Lower lobe of right lung (tissue), 2 donors: ENCODE measurements at places on chromosomes 6 and 20. TPM values are rescaled to one million over a fixed set of nuclear protein-coding genes. Genes with fewer than 3 reads are reported as not detected.

Gene GJA10
- not detected for total RNA-seq

Gene TDP2
- total RNA-seq = 43.6 TPM

Gene FAM217B
- total RNA-seq = 26.8 TPM

Gene CFB
- total RNA-seq = 85.6 TPM

Gene BYSL
- total RNA-seq = 8.9 TPM

Gene TUBB1
- 6.5 TPM for total RNA-seq

Gene BFSP1
- total RNA-seq = 2.4 TPM

Gene EYA2
- 3.5 TPM for total RNA-seq

Gene DZANK1
- 3.4 TPM for total RNA-seq

Gene TPX2
- 1.9 TPM for total RNA-seq

Gene TTK
- 1.7 TPM for total RNA-seq

Gene TAAR5
- not detected for total RNA-seq

Gene LTA
- not detected for total RNA-seq

GRCh38 chr20:35598899-35599775, 16.5 kb upstream of the SPAG4 start:
- no peak overlapping the region for H3K4me3 ChIP-seq
- no peak overlapping the region for H3K27ac ChIP-seq
- H3K36me3 ChIP-seq = no peaks in the 10 kb centered on the region
- H3K4me1 ChIP-seq = peaks cover 20% of the 10 kb centered on the region

- no peaks in the 10 kb centered on the region for H3K27me3 ChIP-seq
- no peaks in the 10 kb centered on the region for H3K36me3 ChIP-seq
- H3K27ac ChIP-seq = no peak overlapping the region
- DNase-seq = no peak
These were observed 1358.6 kb upstream of the GJE1 start for GRCh38 chr6:140774080-140774505.

- H3K27ac ChIP-seq = no peak overlapping the region
- H3K4me1 ChIP-seq = peaks cover 14% of the 10 kb centered on the region
- DNase-seq = no peak
- no peaks in the 10 kb centered on the region for H3K27me3 ChIP-seq
These were observed 117.6 kb upstream of the TMEM170B start for GRCh38 chr6:11419763-11420453.

- no peaks in the 10 kb centered on the region for H3K4me1 ChIP-seq
- DNase-seq = no peak
- no peak overlapping the region for H3K27ac ChIP-seq
- peaks cover 17% of the 10 kb centered on the region for H3K36me3 ChIP-seq
- H3K27me3 ChIP-seq = no peaks in the 10 kb centered on the region
- no peak overlapping the region for H3K4me3 ChIP-seq
These were observed 7.3 kb downstream of the BPHL start for GRCh38 chr6:3125815-3126214.

DNA sequence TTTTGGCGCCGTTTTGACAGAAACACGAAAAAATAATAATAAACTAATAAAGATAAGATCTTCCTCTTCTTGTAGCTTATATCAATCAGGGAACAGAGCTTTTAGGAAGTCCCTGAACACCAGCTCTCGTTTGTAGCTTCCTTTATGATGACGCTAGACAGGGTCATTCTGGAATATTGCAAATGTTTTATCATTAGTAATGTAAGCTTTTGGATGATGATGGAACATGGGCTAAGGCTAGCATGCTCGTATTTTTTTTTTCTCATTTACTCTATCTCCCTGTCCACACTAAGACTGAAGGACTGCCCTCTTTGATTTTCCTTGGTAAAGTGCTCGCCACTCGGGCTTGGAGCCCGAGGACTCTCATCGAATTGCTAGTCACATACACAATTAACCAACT, 22.1 kb upstream of the POM121L2 start:
- no peak overlapping the region for H3K4me3 ChIP-seq
- no peaks in the 10 kb centered on the region for H3K4me1 ChIP-seq
- H3K27ac ChIP-seq = no peak overlapping the region
- no peaks in the 10 kb centered on the region for H3K36me3 ChIP-seq
- DNase-seq = no peak

DNA sequence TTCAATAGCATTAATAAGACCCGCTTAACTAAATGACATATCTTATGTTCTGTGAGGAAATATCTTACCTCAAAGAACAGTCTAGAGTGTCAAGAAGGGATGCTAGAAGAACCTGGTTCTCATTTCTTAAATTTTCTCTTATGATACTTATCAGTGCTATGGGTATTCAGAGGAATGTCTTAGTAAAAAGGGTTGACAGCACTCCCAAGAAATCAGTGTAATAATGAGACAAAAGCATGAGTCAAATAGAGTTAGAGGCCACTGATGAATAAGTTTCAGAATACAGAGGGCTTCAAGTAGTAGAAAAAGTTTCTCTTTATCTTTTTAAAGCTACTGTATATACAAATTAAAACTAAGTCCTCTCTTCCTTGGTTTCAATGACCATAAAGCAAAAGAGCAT, 242.8 kb downstream of the GJA1 start:
- no peak overlapping the region for H3K27ac ChIP-seq
- H3K4me1 ChIP-seq = no peaks in the 10 kb centered on the region
- no peak overlapping the region for H3K4me3 ChIP-seq
- H3K36me3 ChIP-seq = no peaks in the 10 kb centered on the region

- no peak overlapping the region for H3K27ac ChIP-seq
- H3K36me3 ChIP-seq = peaks cover 95% of the 10 kb centered on the region
- H3K4me3 ChIP-seq = no peak overlapping the region
- no peaks in the 10 kb centered on the region for H3K27me3 ChIP-seq
- DNase-seq = no peak
These were observed 16.1 kb downstream of the DYNLRB1 start for GRCh38 chr20:34532320-34532719.

- no peak overlapping the region for H3K4me3 ChIP-seq
- H3K27me3 ChIP-seq = no peaks in the 10 kb centered on the region
- H3K36me3 ChIP-seq = peaks cover 66% of the 10 kb centered on the region
- peak; percentile 53 for DNase-seq
These were observed 7.3 kb downstream of the DNTTIP1 start for GRCh38 chr20:45798935-45799642.

- H3K27ac ChIP-seq = no peak overlapping the region
- no peak for DNase-seq
- H3K4me1 ChIP-seq = no peaks in the 10 kb centered on the region
- no peak overlapping the region for H3K4me3 ChIP-seq
- no peaks in the 10 kb centered on the region for H3K27me3 ChIP-seq
- H3K36me3 ChIP-seq = no peaks in the 10 kb centered on the region
These were observed 1333.5 kb downstream of the KHDRBS2 start for GRCh38 chr6:60952500-60952899.

DNA sequence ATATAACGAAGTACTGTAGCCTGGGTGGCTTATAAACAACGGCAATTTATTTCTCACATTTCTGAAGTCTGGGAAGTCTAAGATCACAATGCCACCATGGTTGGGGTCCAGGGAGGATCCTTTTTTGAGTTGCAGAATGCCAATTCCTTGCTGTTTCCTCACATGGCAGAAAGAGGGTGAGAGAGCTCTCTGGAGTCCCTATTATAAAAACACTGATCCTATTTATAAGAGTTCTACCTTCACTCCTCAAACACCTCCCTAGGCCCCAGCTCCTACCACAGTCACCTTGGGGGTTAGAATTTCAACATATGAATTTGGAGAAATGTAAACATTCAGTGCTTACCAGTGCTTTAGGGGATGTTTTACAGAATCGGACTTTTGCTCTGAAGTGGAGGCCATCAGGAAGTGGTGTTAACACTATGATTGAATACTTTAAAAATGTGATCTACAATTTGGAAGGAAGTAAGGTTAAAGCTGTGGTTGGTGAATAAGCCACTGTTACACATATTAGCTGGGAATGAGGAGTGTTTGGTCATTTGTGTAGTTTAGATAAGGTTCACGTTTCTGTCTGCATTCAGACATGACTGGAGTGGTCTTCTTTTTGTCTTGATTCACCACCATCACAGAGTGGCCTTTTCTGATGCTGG, 79.9 kb upstream of the SPTLC3 start:
- no peak overlapping the region for H3K4me3 ChIP-seq
- no peak overlapping the region for H3K27ac ChIP-seq
- H3K36me3 ChIP-seq = no peaks in the 10 kb centered on the region
- no peaks in the 10 kb centered on the region for H3K4me1 ChIP-seq

DNA sequence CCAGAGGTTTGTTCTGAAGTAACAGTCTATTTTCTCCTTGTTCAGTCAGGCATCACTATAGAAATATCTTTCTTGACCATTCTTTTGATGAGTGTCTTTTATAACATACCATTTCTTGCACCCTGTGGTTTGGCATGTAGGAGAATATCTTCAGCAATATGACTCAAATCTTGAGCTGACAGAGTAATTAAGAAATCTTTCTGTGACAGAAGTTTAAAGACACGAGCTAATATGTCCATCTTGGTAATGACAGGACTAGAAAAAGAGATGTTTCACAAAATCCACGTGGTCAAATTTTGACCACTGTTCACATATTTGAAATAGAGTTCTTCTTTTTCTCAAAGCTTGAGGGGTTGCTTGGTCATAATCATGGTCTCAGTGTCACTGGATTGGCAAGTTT, 149.9 kb downstream of the MYB start:
- H3K36me3 ChIP-seq = no peaks in the 10 kb centered on the region
- H3K27ac ChIP-seq = no peak overlapping the region
- no peaks in the 10 kb centered on the region for H3K4me1 ChIP-seq
- no peak overlapping the region for H3K4me3 ChIP-seq
- H3K27me3 ChIP-seq = no peaks in the 10 kb centered on the region
- no peak for DNase-seq

DNA sequence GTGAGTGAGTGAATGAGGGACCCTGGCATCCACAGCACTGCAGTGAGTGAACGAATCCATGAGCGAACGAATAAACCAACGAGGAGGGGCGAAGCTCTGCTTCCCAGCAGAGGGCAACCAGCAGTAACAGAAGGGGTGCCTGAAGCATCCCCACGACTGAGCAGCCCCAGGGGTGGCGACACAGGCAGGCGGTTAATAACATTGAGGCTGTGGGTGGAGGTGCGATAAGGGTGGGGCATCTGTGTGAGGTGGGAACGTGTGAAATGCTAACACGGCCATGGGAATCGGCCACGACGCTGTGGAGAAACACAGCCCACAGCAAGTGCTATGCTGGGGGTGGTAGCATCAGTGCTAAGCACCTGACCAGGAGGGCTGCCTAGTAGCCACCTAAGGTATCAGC, 75.9 kb downstream of the TAF4 start:
- H3K4me3 ChIP-seq = no peak overlapping the region
- H3K4me1 ChIP-seq = no peaks in the 10 kb centered on the region
- H3K27me3 ChIP-seq = no peaks in the 10 kb centered on the region

GRCh38 chr20:19098806-19099578, 113.5 kb upstream of the SLC24A3 start:
- no peak overlapping the region for H3K27ac ChIP-seq
- DNase-seq = no peak
- no peaks in the 10 kb centered on the region for H3K36me3 ChIP-seq
- no peak overlapping the region for H3K4me3 ChIP-seq
- H3K4me1 ChIP-seq = no peaks in the 10 kb centered on the region

GRCh38 chr6:53474010-53474409, 70.9 kb downstream of the GCLC start:
- no peaks in the 10 kb centered on the region for H3K4me1 ChIP-seq
- no peak overlapping the region for H3K27ac ChIP-seq
- no peak overlapping the region for H3K4me3 ChIP-seq
- no peak for DNase-seq

DNA sequence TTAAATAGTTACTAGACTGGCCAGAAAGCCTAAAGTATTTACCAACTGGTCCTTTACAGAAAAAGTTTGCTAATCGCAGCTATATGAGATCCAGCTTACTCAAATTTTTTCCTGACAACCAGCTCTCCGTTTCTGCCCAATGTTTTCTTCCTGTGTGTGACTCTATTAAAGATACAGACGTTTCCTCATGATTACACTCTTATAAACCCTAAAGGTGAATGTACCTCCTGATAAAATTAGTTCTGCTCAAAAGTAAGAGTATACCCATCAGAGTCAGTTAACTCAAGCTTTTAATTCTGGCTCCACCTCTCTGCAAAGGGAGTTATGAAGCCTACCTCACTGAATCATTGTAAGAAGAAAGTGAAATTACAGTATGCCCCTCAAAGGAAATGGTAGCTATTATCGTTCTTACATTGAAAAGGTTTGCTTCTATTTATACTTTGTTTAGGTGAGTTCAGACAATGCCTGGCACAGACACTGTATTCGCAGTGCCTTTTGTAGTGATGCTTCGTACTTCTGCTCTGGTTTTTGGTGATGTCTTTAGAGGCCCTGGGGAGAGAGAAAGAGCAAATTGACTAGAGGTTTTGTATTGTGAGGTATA, 10.2 kb upstream of the MROH8 start:
- no peak for DNase-seq
- no peak overlapping the region for H3K4me3 ChIP-seq
- H3K4me1 ChIP-seq = peaks cover 28% of the 10 kb centered on the region
- H3K27me3 ChIP-seq = no peaks in the 10 kb centered on the region
- peaks cover 58% of the 10 kb centered on the region for H3K36me3 ChIP-seq
- H3K27ac ChIP-seq = no peak overlapping the region

DNA sequence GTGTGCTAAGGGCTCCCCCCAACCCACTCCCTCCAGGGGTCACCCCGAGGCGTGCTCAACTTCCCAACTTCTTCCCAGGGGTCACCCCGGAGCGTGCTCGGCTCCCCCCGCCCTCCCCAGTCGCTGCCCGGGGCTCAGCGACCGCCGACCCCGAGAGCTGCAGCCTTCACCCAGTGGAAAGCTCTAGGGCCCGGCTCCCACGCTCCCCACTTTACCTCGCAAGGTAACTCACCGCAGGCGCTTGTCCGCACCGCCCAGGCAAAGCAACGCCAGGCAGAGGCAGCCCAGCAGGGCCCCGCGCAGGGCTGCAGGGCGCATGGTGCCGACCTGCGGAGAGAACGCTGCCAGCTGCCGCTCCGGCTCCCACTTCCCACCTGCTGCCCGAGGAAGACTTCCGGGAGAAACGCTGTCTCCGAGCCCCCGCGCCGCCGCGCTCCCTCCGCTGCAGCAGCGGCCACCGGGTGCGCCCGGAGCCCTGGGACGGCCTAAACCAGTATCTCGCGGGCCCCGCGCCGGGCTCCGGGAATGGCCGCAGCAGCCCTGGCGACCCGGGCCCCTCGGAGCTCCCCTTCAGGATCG, 396 bp downstream of the RNASET2 start:
- H3K27me3 ChIP-seq = no peaks in the 10 kb centered on the region
- no peak for DNase-seq
- peaks cover 61% of the 10 kb centered on the region for H3K4me1 ChIP-seq
- peak overlapping the region; percentile 98 for H3K27ac ChIP-seq
- H3K36me3 ChIP-seq = no peaks in the 10 kb centered on the region

DNA sequence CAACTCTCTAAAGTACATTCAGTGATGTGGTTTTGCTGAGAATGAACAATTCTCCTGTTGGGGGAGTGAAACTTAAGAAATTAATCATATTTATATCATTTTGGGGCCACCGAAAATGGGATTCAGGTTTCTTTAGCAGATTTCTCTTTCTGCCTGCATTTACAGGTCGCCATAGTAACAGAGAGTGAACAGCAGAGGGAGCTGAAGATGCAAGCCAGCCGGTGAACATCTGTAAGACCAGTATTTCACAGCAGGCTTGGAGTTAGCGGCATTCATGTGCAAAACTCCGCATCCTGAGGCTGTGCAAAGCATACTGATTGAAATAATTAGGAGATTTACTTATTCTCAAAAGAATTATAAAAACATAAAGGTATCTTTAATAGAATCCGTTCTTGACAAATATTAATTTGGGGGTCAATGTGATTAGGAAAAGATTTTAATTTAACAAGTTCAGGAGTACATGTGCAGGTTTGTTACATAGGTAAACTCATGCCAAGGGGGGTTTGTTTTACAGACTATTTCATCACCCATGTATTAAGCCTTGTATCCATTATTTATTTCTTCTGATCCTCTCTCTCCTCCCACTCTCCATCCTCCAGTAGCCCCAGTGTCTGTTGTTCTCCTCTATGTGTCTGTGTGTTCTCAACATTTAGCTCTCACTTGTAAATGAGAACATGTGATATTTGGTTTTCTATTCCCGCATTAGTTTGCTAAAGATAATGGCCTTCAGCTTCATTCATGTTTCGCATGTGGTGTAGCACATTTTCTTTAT, 17.8 kb upstream of the HSF2 start:
- no peaks in the 10 kb centered on the region for H3K4me1 ChIP-seq
- DNase-seq = no peak
- no peaks in the 10 kb centered on the region for H3K27me3 ChIP-seq
- H3K36me3 ChIP-seq = no peaks in the 10 kb centered on the region
